ENCODE measurements at places on chromosomes 6 and 20.
A peak's percentile ranks its signal among the peaks of the same experiment; 100 is the strongest.

- peak; percentile 21 for DNase-seq
Observed at GRCh38 chr6:88492824-88493223, 326.7 kb upstream of the CNR1 start.

DNA sequence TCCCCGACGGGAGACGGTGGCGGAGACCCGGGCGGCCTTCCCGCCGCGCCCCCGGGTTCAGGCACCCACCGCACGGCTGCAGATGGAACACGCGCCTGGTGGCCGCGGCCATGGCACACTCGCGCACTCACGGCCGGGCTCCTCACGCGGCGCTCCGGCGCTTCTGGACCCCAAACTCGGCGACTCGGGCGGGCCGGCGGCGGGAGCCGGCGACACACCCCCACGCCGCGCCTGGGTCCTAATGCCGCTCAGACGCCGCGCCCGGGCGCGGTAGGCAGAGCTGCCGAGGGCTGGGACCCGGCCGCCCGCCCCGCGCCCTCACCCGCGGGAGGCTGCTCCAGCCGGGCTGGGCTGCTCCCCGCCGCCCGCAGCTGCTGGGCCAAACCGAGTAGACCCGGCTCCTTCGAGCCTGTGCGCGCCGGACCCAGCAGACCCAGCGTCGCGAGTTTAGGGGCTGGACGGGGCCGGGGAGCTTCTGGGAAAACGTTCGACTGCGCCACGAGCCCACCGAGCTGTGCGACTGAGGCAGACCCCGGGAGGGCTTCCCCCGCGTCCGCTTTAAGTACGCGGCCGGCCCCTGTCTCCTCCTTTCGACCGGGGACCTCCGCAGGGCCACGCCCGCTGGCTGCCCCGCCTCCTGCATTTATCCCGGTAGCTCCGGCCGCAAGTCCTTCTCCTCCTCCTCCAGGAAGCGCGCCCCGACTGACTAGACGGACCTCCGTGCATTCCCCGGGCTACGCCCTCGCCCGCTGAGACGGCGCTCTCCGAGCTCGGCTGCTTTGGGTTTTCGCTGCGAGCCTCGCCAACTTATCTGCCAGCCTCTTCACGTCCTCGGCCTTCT is at the start of gene SLC4A11:
Gene SLC4A11, minus strand, starts transcription at position 165 of the 841 bp plus-strand sequence. Its CDS starts 53 bp downstream, at position 112.
- DNase-seq: peak; percentile 61

DNA sequence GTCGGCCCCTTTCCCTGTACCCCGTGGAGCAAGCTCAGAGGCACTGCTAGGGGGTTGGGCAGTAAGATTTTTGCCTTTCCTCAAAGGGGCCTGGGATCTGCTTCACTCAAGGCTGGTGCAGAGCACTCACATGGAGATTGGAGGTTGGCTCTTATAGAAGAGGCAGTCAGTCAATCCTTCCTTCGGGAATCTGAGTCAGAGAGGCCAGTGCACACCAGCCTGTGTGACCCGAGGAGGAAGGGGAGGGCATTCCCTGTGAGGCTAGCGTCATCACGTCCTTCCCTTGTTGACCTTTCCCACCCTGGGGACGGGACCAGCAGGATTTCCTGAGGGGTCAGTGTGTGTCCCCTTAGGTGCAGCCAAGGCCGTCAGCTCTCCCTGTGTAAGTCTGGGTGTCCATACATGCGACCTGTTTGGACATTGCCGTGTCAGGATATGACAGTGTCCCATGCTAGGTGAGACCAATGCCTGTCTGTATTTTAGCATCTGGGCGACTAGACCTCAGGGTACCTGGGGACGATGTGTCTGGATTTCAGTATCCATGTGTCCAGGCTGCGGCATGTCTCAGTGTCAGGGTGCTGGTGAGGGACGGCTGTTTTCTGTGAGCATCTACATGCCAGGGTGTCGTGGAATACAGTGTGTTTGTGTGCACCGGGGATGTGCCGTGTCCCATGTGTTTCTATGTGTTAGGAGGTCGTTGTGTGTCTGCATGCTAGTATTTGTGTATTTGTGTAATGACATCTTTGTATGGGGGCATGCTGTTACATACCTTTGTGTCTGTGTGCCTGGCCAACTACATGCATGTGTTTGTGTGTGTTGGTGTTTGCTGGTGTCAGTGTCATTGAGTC is 2.8 kb upstream of the ZNF512B start:
- DNase-seq: no peak

- no peak for DNase-seq
Observed at GRCh38 chr20:15422966-15423365, 1085.6 kb upstream of the FLRT3 start.

DNA sequence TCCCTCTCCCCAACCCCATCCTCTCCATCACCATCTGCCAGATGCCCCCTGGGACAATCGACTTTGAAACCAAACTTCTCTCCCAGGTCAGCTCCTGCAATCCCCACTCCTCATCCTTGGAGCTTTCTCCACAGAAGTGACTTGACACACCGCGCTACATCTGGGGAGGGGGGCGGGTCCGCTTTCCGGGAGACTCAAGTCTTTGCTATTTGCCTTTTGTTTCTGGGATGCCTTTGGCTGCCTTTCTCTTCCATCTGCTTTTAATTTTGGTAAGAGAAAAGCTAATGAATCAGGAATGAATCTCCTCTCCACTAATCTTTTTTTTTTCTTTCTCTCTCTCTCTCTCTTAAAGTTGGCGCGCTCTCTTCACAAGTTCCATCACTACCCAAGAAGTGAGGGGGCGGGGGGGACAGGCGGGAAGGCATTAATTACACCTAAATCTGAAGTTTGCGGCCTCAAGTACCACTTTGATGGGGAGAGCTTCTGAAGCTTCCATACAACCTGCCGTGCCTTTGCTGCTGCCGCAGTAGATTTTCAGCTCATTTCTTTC is 664 bp upstream of the TPBG start:
- peak; percentile 19 for DNase-seq

DNA sequence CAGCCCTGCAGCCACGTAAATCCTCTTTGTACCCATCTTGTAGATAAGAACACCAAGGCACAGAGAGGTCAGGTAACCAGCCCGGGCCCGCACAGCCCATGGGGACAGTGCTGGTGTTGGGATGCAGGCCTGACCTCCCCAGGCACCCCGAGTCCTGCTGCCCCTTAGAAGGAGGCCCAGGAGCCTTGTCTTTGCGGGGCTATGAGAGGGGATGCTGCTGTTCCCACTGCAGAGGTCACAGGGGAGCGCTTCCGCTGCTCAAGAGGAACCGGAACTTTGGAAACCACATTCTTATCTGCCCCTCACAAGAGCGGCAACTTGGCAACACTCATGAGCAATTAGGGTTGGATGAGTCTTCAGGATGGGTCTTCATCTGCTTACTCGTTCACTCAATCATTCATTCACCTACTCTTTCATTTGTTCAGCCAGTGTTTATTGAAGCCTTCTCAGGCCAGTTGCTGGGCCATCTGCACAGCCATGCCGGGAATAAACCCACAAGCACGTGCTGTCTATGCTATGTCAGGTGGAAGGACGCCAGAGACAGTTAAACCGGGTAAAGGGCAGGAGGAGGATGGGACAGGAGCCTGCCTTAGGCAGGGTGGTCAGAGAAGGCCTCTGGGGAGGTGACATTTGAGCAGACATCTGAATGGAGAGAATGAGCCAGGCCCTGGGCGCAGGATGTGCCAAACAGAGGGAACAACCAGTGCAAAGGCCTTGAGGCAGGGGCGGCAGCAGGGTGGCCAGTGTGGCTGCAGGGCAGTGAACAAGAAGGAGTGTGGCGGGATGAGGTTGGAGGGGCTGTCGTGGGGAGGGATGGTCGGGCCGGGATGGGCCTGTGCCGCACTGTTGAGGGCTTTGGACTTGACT is 60.8 kb downstream of the RBM38 start:
- DNase-seq: no peak

DNA sequence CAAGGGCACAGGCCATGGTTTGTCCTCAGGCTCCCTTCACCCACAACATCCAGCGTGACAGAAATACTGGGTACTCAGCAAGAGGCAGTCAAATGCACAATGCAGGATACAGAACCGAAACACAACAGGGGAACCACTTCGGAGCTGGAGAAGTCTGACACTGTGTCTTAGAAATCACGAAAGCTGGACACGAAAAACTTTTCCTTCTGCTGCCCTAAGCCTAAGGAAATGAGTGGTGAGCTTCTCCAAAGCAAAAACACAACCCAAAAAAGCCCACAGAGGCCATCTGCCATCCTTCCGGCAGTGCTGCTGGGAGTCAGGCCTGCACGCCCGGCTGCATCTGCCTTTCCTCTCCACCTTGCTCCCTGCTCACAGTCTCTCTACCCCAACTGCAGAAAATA is 106.3 kb downstream of the SLC23A2 start:
- no peak for DNase-seq

- peak; percentile 99 for DNase-seq
Observed at GRCh38 chr20:5657190-5657875, 92.9 kb upstream of the SHLD1 start.

GRCh38 chr6:99119109-99120031 is 171.6 kb upstream of the FBXL4 start:
- peak; percentile 52 for DNase-seq

GRCh38 chr20:64230461-64231145 is 24.9 kb upstream of the PCMTD2 start:
- no peak for DNase-seq

DNA sequence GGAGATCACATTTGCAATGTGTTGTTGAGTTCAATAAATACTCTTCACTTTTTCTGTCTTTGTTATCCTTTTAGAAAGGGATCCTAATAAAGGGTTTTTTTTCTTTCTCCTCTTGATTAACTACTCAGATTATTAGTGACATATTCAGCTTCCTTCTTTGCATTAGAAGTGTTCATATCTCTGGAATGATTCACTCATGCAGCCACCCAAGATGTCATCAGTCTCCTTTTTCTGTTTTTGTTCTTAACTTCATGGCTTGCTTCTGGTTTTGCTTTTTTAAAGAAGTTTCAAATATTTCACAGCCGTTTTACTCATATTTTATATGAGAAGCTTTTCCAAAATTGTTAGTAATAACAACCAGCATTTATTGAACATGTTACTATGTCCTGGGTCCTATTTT is 187.6 kb downstream of the TMEM242 start:
- no peak for DNase-seq

DNA sequence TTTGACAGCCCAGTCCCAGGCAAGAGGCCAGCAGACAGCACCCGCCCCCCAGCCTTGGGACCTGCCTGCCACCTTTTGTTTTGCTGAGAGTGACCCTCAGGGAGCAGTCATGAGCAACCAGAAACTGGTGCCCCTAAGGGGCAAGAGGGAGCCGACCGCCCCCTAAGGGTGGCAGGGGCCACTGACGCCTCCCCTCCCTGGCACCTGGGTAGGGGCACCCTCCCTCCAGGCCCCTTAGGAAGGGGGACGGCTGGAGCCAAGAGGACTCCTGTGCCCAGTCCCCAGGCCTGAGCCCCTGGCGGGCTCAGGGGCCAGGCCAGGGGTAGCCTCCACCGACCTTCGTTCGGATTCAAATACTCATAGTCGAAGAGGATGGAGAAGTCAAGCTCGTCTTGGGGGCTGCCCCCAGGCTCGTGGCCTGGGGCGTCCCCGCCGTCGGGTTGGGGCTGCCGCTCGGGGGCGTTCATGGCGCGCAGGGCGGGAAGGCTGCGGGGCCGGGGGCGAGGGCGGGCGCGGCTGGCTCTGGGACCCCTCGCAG is 417 bp downstream of the NFATC2 start:
- no peak for DNase-seq

- DNase-seq: no peak
Observed at GRCh38 chr6:13762611-13763441, 51.2 kb upstream of the RANBP9 start.

GRCh38 chr6:161631676-161632194 is 357.9 kb upstream of the AGPAT4 start:
- DNase-seq: peak; percentile 61

DNA sequence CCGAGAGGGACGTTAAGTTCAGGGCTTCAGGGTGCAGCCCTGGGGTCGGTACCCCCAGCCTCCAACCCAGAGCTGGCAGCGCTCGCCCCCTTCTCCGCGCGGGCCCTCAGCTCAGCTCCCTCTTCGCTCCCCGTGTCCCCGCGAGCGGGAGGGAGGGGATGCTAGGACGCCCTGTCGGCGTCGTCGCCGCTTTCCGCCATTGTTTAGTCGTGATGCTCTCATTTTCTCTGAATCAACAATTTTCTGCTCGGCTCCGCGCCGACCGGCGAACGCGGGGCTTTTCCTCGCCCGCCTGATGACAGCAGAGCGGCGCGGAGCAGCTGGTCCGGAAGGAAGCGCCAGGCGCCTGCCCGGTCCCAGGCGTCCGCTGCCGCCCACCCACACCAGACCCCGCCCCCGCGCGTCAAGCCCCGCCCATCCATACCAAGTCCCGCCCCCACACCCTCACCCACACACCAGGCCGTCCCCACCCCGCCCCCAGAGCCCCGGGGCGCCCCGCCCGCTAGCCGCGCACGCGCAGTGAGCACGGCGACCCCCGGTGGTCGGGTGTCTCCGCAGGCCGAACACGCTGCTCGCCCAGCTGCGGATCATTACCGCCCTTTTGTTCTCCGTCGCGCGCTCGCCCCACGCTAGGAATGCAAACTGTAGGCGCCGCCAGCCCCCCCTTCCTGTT is 50.1 kb upstream of the SLC32A1 start:
- DNase-seq: peak; percentile 8

DNA sequence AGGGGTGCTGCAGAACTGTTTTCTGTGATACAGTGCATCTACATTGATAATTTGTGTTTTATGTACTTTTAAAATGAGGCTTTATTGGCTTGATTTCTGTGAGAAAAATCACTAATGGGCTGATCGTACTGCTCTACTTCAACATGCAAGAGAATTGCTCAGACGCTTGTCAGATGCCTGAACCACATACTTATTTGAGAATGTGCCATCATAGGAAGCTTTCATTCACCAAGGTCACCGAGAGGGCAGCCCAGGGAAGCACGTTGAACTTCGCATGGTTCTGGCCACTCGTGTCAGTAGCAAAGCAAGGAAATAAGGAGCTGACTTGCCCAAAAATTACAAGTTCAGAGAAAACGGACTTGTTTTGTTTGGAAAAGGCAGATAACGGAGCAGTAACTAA is 168.5 kb upstream of the AKAP12 start:
- peak; percentile 79 for DNase-seq

DNA sequence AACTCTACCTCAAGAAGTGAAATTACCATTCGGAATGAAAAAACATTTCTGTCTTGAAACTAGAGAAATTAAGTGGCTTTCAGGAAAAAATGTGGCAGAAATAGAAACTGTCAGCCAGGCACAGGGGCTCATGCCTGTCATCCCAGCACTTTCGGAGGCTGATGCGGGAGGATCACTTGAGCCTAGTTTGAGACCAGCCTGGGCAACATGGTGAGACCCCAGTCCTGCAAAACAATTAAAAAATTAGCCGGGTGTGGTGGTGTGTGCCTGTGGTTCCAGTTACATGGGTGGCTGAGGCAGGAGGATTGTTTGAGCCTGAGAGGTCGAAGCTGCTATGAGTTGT is 7.1 kb upstream of the TMEM181 start:
- no peak for DNase-seq

DNA sequence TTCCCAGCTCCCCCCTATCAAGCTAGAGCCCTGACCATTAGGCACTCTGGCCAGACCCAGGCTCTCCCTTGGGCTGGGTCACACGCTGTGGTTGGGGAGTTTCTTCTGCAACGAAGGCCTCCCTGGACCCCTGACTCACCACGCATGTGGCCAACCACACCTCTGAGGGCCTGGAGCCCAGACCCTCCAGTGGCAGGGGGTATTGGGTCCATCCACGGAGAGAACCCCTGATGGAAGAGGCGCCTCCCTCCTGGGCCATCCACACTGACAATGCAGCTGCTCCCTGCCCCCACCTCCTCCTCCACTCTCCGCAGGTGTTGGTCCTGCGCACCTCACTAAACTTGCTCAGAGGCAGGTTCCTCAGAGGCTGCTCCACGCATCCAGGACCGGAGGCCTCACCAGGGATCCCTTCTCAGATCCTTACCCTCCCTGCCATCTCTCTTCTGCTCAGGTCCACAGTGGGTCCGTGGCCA is 125.4 kb downstream of the RNASET2 start:
- DNase-seq: no peak

- peak; percentile 55 for DNase-seq
Observed at GRCh38 chr6:79813854-79814709, 133.3 kb downstream of the ELOVL4 start.

GRCh38 chr6:22155551-22155950 is 141.3 kb downstream of the PRL start:
- no peak for DNase-seq
